CD4-positive, alpha-beta T cell treated with Interferon gamma for 1 hour (primary cell): ENCODE measurements at places on chromosomes 3 and 15.

GRCh38 chr3:198076722-198077308 lies 116.8 kb downstream of the LMLN start:
- no peak for DNase-seq

DNA sequence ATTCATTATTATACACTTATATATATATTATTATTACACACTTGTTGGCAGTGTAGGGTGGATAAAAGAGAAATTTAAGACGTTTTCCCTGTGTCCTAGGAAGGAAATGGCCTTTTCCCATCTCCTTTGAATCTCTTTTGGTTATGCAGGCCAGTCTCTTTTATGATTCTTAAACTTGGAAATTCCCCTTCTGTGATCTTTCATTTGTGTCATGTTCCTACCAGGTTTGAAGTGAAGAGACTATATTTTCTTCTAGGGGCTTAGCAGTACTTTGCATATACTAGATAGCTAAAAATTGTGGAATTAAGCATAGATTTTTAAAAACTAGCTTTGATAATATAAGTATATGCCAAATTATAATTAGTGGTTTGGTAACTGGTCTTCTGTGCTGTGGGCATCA lies 58.5 kb downstream of the BBX start:
- DNase-seq, result no peak

DNA sequence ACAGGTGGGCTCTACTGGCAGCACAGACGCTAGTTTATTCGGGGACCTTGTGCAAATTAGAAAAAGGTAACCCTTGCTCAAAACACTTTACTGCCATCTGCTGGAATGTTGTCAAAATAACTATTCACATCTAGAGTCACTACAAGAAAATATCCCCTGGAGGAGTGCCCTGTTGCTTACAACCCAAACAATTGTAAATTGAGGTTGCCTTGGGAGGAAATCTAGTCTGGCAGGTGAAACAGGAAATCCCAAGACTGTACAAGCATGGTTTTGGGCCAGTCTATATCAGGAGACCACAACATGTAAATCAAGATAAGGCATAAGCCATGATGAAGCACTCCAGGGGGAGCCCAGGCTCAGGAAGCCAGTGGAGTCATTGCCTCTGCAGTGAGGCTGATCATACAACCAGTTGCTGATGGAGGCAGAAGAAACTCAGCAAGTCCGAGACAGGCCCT lies 136.8 kb upstream of the ACP3 start:
- no peak for DNase-seq

GRCh38 chr3:4501437-4501836 lies 8.3 kb downstream of the ITPR1 start:
- DNase-seq, result no peak

- no peak for DNase-seq
Measured at GRCh38 chr3:127790882-127791183, 31.5 kb downstream of the MGLL start.

GRCh38 chr3:122926811-122927210 lies 100.8 kb downstream of the SEMA5B start:
- no peak for DNase-seq

- DNase-seq, result no peak
Measured at GRCh38 chr3:16050641-16051467, 123.6 kb upstream of the GALNT15 start.

- DNase-seq, result no peak
Measured at GRCh38 chr15:25670621-25671020, 192.5 kb downstream of the ATP10A start.

GRCh38 chr3:481680-482079 lies 285.1 kb downstream of the CHL1 start:
- no peak for DNase-seq

- no peak for DNase-seq
Measured at GRCh38 chr3:67382536-67382935, 271.9 kb downstream of the SUCLG2 start.

GRCh38 chr3:27730774-27731659 lies 8.9 kb upstream of the EOMES start:
- no peak for DNase-seq

GRCh38 chr3:143128227-143128955 lies 8.8 kb downstream of the CHST2 start:
- no peak for DNase-seq

DNA sequence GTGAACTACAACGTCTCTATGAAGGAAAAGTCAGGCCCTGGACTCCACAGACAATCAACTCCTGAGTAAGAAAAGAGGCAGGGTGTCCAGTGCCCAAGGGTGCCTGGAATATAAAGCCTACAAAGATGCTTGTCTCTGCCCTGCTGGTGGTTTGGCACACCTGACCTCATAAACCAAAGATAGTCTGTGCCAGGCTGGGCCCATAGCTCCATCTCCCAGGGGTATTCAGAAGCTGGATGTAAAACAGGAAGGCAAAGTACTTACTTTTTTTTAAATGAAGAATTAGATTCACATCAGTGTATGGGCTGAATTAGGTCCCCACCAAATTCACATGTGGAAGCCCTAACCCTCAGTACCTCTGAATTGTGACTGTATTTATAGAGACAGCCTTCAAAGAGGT lies 66.6 kb upstream of the HERC1 start:
- DNase-seq, result no peak
